Mammary epithelial cell (primary cell): ENCODE measurements at places on chromosomes 3 and 15. TPM values are rescaled to one million over a fixed set of nuclear protein-coding genes. Genes with fewer than 3 reads are reported as not detected.

- DNase-seq, result no peak
Observed at GRCh38 chr3:107055181-107055942, 321.9 kb upstream of the CCDC54 start.

GRCh38 chr3:70607469-70607868 is 295.0 kb upstream of the MDFIC2 start:
- DNase-seq, result no peak

DNA sequence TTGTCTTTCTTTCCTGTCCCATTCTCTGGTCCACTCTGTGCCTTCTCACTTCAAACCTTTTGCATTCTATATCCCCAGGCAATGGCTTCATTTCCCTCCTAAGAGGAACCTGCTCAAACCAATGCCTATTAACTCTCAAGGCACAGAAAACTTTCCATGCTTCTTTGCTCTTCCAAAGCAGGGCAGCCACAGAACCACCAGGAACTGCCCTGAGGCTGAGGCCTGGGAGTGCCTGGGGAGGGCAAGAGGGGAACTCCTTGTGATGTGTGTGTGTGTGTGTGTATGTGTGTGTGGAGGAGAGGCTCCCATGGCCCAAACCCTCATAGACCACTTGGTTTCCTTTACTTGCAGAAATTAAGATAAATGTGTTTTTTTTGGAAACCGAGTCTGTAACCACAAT is 14.1 kb upstream of the PGPEP1L start:
- DNase-seq, result no peak

- DNase-seq, result no peak
Observed at GRCh38 chr15:33624439-33624838, 313.7 kb downstream of the RYR3 start.

DNA sequence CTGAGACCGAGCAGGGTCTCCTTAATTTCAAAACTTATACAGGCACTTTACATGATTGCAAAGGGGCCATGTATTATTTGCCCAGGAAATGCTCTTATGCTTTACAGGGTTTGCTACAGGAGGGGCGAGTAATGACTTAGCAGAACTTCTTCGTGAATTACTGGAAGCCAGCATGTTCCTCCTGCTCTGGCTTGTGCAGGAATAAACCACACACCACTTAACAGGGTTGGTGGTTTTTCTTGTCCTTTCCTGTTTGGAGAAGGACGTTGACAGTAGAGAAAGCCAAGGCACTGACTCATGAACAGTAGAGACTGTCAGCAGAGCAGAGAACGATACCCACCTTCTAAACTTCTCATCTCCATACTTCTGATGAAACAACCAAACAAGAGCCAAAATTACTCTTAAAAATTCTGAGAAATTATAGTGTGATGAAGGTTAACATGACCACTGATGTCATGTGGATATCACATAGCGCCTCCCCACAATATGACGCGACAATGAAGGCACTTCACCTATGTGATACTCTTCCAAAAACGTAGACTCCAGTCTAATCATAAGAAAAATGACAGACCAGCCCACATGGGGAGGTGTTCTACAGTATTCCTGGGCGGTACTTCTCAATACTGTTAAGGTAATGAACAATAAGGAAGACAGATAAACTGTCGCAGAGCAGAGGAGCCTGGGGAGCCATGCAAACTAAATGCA is 24.7 kb upstream of the MCTP2 start:
- peak; percentile 94 for DNase-seq

DNA sequence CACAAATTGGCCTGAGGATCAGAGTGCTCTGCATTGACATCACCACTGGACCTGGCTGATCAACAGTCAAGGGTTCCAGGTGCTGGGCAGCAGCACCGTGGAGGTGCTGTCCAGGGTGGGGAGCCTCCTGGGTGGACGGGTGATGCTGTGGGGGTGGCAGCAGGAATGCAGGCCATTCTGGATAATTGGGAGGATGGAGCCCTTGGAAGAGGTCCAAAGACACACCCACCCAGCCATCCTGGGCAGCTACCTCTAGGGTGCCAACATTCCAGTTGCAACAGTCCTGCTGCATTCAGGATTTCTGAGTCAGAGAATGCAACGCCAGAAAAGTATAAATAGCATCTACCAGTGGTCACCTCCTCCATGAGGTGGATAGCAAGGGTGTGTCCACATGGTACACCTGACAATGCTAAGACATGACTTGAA is 26.8 kb downstream of the STARD5 start:
- DNase-seq, result peak; percentile 93

DNA sequence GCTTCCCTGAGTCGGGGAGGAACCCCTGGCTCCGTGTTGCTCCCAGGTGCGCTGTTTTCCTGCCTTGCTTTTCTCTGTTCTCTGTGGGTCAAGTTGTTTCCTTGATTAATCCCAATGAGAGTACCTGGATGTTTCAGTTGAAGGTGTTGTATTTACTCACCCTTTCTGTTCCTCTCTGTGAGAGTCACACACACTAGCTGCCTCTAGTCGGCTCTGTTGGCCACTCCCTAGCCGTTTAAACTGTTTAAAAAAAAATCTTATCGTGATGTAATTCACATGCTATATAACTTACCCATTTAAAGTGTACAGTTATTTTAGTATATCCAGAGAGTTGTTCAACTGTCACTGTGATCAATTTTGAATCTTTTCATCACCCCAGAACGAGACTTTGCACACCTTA is 74.0 kb downstream of the AKAP13 start:
- no peak for DNase-seq

- no peak for DNase-seq
Observed at GRCh38 chr3:69329892-69330291, 56.0 kb downstream of the FRMD4B start.

DNA sequence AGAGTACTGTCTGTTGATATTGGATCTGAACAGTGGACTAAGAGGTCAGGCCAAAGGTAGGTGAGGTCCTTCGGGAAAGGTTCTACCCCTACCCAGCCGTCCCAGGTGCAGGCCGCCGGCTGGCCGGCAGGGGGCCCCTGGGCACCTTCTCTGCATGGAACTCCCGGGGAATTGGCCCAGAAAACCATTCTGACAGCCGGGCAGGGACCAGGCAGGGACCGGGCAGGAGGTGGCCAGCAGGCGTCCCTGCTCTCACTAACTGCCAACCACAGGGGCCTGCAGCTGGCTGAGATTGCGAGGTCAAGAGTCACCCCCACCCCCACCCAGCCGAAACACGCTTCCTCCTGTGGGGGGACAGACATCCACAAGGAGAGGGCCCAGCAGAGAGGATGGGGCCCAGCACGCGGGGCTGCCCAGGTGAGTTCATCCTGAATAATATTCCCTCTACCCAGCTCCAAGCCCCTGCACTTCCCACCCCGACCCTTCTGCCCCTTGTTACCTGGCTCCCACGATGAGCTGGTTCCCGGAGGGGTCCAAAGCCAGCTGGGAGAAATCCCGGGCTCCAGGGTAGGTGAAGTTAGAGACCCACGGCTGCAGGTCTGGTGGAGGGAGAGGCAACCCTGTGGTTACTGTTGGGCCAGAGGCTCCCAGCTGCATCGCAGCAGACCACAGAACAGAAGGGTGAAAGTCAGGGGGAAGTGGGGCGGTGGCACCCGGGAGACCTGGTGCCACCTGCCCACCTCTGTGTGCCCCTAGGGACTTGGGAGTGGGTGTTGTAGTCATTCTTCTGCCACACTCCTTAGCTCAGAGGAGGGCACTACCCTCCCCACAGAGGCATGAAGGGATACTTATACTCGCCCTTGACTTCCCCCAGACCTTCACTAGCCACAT is 84.4 kb downstream of the SEMA5B start:
- peak; percentile 52 for DNase-seq

GRCh38 chr15:64452988-64453688 is 7.2 kb upstream of the ZNF609 start:
- DNase-seq, result no peak

- DNase-seq, result no peak
Observed at GRCh38 chr3:136667081-136667480, 85.1 kb downstream of the STAG1 start.

- DNase-seq, result no peak
Observed at GRCh38 chr3:162517110-162517509, 1020.5 kb downstream of the OTOL1 start.

- DNase-seq, result peak; percentile 85
Observed at GRCh38 chr3:22713936-22714335, 489.2 kb upstream of the UBE2E2 start.

DNA sequence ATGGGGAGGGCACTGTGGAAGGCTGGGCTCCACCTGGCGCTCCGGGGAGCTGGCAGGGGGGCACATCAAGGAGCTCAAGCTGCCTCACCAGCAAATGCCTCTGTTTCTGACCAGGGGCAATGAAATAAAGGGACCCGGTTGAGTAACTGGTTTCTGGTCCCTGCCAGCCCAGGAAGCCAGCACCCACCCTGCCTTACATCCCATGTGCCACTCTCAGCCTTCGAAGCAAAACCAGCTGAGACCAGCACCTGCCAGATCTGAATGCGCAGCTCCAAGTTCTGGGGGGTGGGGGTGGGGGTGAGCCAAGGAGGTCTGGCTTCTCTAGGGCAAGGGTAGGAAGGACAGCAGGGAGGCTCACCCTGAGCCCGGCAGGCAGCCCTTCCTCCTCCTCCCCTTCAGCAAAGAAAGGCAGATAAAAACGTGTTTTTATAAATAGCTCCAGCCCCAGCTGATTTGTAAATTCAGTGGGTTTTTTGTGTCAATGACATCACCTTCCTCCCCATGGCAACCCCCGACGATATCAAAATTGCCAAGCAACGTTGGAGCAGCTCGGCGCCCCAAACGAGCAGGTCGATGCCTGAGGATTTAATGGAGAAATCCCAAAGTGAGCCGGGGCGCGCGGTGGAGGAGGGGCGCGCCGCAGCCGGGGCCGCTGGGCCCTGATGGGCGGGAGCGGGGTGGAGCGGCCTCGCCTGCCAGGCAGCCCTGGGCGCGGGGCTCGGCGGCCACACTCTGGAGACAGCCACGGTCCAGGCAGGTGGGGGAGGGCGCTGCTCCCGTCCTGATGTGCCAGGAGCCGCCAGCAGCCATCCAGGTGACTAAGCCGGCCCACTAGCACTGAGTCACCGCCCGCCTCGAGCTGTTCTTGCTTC is at the start of gene PAK6:
Gene PAK6 (plus strand): TSS at position 532 of the 872 bp plus-strand sequence. CDS start 25,723 bp downstream, outside the sequence.
- peak; percentile 95 for DNase-seq

GRCh38 chr15:48754011-48754410 is 56.9 kb downstream of the CEP152 start:
- no peak for DNase-seq

- no peak for DNase-seq
Observed at GRCh38 chr15:98127586-98127985, 167.1 kb downstream of the ARRDC4 start.

DNA sequence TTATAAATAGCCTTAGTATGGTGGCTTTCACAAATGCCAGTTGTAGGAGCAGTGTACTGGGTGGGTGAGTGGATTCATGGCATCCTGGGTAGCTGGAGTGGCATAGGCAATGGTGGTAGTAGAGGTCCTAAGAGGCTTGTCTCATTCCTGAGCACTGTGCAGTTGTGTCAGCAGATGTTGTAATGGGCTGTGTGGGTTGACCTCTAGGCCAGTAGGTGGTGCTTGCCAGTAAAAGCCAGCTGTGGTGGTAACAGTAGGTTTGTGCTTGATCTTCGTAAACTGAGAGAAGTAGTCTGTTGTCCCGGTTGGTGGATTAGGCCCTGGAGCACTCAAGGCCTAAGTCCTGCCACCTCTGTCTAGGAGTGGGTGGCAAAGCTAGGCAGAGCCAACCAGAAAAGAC is 149.7 kb upstream of the SUCLG2 start:
- no peak for DNase-seq

- no peak for DNase-seq
Observed at GRCh38 chr15:101540480-101541239, 51.2 kb upstream of the PCSK6 start.

DNA sequence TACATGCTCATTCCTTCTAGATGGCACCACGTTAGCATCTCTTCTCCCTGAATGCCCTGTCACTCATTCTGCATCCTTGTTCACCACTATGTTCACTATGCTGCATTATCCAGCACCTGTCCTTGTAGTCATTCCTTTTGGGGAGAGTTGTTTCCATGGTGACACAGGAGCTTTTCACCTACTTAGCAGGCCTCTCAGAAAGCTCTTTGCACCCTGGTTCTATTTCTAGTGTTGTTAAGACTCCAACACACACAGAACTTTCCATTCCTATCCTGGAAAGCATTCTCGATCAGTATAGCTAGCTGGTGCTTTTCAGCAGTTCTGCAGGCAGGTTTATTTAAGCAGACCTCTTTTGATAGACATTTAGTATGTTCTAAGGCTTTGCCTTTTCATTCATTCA is 6.7 kb upstream of the RPL14 start:
- DNase-seq, result no peak

- DNase-seq, result peak; percentile 54
Observed at GRCh38 chr3:36944012-36944640, 728 bp downstream of the TRANK1 start.

- DNase-seq, result no peak
Observed at GRCh38 chr3:146640361-146640760, 35.2 kb upstream of the PLSCR5 start.

Gene SEMA5B
- total RNA-seq, result 1.1 and 3.0 TPM in 2 replicates

Gene SSUH2
- total RNA-seq, result 0.28 TPM in 1 of 2 replicates, not detected in the other

Gene RTP3
- total RNA-seq, result not detected

Gene IQCF6
- total RNA-seq, result not detected

Gene LSM3
- total RNA-seq, result 5.0 TPM

Gene CP
- not detected for total RNA-seq

Gene AMT
- 3.8 and 7.1 TPM in 2 replicates for total RNA-seq

Gene FANCD2OS
- total RNA-seq, result not detected

Gene GOLGA6B
- not detected for total RNA-seq

Gene FANCI
- 30.5 and 65.8 TPM in 2 replicates for total RNA-seq

Gene POC1A
- total RNA-seq, result 2.8 TPM

Gene EPHB1
- not detected for total RNA-seq
